ENCODE measurements at places on chromosomes 4 and X.

DNA sequence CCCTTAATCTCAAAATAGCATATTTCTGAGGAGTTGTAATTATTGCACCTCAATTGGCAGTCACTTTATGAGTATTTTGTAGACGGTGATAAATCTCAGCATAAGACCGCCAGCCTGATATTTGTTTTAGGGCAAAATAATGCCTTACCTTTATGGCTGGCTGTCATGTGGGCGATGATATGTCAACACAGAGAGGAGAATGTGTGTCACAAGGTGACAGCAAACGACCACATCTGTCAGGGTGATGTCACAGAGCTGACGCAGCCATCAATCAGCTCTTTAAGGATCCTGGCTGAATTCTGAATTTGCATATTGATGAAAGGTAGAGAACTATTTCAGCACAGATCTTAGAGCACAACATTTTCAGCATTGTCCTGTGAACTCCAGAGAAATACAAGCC, 209.7 kb downstream of the CEP135 start:
- DNase-seq, result no peak

GRCh38 chr4:24067367-24068193, 177.7 kb upstream of the PPARGC1A start:
- no peak for DNase-seq

DNA sequence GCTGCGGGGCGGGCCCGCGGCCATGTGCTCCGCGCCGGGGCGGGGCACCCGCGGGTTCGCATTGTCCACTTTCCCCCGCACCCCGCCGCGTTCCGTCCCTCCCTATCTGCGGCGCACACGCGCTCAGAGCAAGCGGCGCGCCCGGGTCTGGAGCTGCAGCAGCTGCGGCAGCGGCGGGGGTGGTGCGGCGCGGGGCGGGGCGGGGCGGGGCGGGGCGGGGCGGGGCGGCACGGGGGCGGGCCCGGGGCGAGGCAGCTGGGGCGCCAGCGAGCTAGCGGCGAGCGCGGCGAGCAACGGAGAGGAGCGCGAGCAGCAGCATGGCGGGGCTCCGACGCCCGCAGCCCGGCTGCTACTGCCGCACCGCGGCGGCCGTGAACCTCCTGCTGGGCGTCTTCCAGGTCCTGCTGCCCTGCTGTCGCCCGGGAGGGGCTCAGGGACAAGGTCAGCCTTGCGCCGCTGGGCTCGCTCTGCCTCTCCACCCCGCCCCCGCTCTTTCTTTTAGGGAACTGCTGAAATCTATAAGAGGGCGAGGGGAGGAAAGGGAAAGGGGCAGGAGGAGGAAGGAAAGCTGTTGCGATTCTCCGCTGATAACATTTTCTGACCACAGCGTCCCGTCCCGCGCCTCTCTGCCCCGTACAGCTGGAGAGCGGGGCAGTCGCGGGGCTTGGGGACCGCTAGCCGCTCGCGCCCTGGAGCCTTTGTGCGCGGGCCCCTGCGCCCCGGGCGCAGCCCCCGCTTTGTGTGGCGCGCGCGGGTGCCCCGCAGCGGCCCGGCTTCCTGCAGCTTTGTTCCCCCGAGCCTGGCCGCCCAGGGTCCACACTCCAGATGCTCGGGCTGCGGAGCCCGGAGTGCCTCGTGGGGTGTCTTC, at the start of gene TMEM131L:
TMEM131L (plus strand) TSS at position 280 of the 868 bp plus-strand sequence; CDS start at position 318, 38 bp downstream.
- peak; percentile 68 for DNase-seq

GRCh38 chr4:164615964-164616363, 138.0 kb upstream of the SMIM31 start:
- DNase-seq, result no peak

DNA sequence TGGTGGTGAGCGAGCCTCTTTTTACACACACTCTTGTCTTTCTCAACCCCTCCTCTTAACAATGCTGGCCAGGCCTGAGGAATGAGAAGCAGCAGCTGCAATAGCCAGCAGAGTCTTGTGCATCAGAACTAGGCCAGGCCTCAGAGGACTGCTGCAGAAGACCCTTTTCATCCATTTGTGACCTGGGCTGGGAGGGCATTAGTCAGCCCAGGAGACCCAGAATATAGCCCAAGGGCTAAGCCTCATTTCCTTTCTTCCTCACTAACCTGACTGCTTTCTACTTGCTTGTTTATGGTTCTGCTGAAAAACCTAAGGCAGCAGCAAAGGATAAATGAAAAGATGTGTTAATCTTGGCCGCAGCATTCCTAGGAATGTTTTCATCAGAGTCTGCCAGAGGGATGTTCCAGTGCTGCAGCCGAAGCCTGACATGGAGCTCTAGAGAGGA, 254.7 kb upstream of the AR start:
- DNase-seq, result no peak

- no peak for DNase-seq
These were observed 1065.0 kb downstream of the NLGN4X start for GRCh38 chrX:5163663-5164062.

DNA sequence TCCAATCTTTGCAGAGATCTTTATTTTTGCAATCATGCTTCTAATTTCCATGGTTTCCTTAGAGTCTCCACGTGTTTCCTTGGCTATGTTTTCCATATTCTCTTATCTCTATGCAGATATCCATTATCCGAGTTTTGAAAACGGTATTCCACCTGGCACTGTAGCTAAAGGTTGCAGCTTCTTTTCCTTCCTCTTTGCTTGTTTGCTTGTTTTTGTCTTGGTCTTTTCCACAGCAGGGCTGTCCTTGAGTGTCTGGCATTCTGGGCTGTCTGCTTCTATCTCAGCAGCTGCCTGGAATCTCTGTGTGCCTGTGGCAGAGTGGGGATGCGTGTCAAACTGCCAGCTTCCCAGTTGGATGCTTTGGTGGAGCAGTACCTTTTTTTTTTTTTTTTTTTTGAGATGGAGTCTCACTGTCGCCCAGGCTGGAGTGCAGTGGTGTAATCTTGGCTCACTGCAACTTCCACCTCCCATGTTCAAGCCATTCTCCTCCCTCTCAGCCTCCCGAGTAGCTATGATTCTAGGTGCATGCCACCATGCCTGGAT, 46.9 kb downstream of the WFS1 start:
- no peak for DNase-seq

GRCh38 chrX:149720021-149720689, 8.3 kb downstream of the MAGEA11 start:
- no peak for DNase-seq

DNA sequence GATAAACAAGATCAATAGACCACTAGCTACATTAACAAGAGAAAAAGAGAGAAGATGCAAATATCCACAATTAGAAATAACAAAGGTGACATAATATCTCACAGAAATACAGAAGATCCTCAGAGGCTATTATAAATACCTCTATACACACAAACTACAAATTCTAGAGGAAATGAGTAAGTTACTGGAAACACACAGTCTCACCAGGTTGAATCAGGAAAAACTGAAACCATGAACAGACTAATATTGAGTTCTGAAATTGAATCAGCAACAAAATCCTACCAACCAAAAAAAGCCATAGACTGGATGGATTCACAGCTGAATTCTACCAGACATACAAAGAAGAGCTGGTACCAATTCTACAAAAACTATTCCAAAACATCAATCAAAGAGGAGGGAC, 211.8 kb upstream of the CPEB2 start:
- DNase-seq, result no peak

- no peak for DNase-seq
These were observed 326.7 kb downstream of the MAPK10 start for GRCh38 chr4:86033171-86033570.

DNA sequence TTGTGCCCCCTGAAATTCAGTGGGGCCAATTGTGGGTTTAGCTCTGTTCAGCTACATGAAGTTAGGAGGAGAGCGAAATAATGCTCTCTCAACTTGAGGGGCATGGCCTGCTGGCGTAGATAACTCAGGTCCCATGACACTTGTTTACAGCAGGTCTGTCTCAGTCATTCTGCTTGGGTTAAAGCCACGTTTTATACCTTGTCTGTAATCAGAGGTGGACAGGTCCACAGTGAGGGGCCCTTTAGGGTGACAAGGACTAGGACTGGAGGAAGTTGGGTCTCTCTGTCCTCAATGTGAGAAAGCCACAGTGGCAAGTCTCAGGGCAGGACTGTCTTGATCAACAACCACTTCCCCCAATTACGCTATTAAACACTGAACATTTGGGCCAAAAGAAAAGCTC, 49.0 kb downstream of the PDHA1 start:
- DNase-seq, result no peak

- no peak for DNase-seq
These were observed 98.9 kb downstream of the ATXN3L start for GRCh38 chrX:13220916-13221315.

DNA sequence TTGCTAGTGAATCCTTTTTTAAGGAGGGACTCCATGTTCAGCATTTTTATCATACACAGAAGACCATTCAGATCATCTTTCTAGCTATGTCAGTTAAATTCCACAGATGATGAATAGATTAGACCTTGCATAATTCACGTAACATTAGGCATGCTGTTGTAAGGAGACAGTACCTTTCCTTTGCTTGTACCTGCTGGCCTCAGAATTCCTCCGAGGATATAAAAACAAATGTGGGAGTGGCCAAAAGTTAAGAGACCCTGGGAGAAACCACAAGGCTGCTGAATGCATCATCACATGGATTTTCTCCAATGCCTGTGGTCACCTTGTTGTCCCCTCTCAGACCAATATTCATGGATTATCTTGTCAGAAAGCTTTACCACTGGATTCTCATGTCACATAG, 201.4 kb downstream of the MAGEB17 start:
- no peak for DNase-seq

DNA sequence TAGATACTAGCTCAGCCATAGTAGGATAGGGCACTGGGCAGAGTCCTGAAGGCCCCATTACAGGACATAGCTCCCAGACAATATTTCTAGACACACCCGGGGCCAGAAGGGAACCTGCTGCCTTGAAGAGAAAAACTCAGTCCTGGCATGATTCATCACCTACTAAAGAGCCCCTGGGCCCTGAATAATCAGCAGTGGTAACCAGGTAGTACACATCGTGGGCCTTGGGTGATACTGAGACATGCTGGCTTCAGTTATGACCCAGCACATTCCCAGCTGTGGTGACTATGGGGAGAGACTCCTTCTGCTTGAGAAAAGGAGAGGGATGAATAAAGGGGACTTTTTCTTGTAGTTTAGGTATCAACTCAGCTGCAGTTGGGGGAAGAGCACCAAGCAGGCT, 104.3 kb upstream of the STK26 start:
- no peak for DNase-seq

DNA sequence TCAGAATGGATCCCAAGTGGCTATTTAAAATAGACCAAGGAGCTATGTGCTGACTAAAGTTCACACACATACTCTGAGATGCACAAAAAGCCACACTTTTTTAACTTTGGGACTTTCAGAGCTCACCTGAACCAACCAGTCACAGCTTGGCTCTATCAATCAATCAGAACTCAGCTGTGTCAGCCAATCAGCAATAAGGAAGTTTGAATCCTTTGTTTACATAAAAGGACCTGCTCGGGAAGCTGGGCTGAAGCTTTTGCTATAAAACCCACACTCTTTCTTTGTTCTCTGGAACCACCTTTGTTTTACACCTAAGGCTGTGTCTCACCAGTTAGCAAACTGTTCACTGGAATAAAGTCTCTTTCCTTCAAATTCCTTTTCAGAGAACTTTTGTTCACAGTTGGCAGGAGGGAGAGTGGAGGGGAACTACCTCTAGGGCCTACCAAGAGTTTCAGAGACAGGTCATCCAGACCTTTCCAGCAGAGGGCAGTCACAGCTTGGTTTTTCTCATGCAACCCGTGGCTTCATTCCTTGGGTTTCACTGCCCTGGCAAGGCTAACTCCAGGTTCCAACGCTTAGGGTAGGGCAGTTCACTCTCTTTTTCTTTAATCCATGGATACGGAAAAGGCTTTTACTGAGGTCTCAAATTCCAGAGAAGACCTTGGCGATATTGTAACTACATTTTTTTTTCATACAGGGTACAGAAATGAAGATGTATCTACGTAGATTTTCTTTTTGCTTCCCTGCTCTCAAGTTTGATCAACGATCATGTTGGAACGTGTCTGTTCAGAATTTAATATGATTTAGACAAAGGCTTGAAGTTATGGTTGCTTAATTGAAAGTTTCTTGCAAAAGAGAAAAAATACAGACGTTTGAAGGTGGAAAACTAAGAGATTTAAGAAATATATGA, 80.7 kb downstream of the GPRIN3 start:
- peak; percentile 86 for DNase-seq

GRCh38 chr4:145818011-145818410, 120.6 kb downstream of the ZNF827 start:
- no peak for DNase-seq

DNA sequence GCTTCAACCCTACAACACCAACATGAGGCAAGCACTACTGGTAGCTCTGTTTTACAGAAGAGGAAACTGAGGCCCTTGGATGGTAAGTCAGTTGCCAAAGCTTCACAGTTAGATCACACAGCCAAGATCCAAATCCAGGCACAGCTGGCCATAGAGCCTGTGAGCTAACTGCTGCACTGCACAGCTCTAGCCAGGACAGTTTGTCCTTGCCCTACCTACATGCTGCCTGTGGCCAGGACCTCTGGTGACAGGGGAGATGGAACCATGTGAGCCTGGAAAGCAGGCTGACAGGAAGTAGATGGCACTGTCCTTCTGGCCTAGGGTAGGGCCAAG, 257.8 kb downstream of the FBXW7 start:
- DNase-seq, result no peak

GRCh38 chrX:15858051-15858450, 3.4 kb upstream of the AP1S2 start:
- no peak for DNase-seq

DNA sequence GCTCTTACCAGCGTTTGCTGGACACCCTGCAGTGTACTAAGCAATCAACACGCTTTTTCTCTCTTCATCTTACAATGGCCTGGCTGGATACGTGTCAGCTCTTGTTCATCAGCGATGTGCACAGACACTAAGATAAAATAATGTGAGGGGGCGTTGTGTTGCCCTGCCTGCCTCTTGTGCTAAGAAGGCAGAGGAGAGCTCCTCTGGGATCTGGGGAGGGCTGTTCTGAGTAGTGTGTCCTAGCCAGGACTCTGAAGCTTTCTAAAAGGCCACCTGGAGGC, 49.7 kb downstream of the NELFA start:
- DNase-seq, result no peak

- DNase-seq, result no peak
These were observed 31.3 kb downstream of the HAND2 start for GRCh38 chr4:173498771-173499170.

DNA sequence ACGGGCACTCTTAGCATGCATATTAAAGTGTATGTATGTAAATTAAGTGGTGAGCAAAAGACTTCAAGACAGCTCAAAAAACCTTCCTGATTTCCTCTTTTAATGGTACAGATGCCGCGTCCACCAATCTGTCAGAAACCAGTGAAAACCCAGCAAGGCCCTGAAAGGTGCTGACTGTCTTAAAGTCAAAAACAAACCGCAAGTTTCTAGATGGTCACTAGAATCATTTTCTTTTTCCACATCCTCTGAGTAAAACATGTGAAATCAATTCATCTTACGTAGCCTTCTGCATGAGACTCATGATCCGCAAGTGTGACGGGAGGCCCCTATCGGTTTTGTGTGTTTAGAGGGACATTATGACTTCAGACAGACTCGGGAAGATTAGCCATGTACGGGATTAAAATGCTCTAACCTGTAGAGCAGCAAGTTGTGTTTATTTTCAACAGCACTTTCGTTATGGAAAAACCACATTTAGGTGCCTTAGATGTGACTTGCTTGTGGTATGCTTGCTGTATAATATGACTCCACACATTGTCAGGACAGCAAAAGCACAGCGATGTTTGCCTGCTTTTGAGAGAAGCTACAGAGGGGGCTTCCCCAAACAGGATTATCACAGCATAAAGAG, 88.2 kb upstream of the STS start:
- peak; percentile 15 for DNase-seq

GRCh38 chr4:139658185-139658584, 7.4 kb upstream of the MGST2 start:
- DNase-seq, result peak; percentile 19

All from activated CD4-positive, alpha-beta T cell treated with anti-CD3 and anti-CD28 coated beads, Interleukin-2, amount 10 ng/mL, durations not matched to agents 7 days and 5 days (primary cell).